ENCODE measurements at places on chromosomes 2 and 18.

DNA sequence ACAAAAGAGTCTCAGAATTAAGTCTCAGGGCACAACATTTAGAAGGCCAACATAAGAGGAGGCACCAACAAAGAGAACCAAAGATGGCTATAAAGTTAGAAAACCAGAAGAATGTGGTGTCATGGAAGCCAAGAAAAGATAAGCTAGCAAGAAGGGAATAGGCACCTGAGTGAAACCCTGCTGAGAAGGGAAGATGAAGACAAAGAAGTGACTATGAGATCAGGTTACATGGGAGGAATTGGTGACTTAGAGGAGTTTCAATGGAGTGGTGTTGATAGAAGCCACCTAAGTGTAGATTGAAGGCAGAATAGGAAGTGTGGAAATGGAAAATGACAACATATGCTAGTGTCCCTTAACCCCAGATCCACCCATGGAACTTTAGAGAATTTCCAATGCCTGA, 327.6 kb upstream of the KCNJ3 start:
- DNase-seq, result no peak

DNA sequence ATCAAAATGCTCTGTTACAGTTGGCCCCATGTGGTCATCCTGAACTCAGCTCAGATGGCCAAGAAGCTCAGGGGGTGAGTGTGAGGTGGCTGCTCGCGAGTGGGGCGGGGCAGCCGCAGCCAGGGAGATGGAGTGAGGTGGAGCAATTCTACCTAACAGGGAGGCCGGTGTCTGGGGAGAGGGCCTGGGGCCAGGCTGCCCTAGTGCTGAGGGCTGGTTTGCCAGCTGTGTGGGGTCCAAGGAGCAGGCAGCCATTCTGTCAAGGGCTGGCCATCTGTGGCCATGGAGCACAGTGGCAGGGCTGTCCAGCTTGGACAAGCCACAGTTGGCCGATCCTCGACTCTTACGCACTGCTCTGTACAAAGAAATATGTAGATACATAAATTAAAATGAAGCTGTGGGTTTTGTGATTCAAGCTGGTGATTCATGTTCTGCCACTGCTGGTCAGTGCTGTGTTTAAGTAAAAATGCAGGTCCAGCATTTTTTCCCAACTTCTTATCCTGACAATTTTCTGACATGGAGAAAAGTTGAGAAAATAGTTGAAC, 82.1 kb downstream of the HS6ST1 start:
- DNase-seq, result no peak

DNA sequence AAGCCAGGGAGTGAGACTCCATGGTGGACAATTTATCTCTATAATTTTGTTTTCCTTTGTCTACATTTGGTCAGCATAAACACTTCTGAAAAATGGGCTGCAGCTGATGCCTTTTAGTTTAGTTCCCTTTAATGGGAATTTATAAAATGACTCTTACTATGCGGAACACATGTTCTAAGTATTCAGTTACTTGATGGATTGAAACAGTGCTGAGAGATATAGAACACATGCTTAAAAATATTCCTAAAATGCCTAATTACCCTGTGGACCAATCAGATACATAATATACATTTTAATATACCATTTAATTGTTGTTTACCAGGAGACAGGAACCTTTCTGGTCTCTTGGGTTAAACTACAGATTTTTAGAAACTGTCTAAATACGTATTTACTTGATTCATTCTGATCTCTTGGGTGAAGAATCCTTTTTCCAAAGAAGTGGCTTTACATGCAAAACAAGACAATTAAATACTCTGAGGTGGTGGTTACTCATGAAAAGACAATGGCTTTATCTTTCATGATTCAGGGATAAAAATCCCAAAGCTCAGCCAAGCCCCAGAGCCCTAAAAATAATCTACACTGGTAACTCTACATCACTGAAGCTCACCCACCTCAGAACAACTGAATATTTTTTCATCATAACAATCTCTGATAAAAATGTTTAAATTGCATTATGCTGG, 128.1 kb upstream of the SERTAD2 start:
- DNase-seq, result no peak

- no peak for DNase-seq
Observed at GRCh38 chr2:99468155-99468554, 21.7 kb downstream of the REV1 start.

- DNase-seq, result no peak
Observed at GRCh38 chr2:98084869-98085238, 2.1 kb upstream of the VWA3B start.

DNA sequence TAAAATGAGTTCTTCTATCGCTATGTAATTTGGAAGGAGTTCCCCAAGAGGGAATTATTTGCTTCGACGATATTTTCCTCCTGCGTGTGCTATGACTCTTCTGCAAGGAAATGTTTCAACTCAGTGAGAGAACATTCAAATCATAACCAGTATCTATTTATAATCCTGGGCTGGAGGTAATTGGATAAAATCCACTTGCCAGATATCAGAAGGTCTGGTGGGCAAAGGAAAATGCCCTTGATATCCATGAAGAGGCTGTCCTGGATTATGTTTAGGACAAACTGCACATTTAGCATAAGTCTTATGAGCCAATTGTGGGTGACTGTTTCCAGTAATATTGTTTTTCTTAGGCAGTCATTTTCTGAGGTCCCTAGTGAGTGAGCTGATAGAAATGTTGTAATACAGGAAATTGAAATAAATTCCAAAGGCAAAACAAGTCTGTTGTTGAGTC, 17.7 kb downstream of the RPIA start:
- no peak for DNase-seq

DNA sequence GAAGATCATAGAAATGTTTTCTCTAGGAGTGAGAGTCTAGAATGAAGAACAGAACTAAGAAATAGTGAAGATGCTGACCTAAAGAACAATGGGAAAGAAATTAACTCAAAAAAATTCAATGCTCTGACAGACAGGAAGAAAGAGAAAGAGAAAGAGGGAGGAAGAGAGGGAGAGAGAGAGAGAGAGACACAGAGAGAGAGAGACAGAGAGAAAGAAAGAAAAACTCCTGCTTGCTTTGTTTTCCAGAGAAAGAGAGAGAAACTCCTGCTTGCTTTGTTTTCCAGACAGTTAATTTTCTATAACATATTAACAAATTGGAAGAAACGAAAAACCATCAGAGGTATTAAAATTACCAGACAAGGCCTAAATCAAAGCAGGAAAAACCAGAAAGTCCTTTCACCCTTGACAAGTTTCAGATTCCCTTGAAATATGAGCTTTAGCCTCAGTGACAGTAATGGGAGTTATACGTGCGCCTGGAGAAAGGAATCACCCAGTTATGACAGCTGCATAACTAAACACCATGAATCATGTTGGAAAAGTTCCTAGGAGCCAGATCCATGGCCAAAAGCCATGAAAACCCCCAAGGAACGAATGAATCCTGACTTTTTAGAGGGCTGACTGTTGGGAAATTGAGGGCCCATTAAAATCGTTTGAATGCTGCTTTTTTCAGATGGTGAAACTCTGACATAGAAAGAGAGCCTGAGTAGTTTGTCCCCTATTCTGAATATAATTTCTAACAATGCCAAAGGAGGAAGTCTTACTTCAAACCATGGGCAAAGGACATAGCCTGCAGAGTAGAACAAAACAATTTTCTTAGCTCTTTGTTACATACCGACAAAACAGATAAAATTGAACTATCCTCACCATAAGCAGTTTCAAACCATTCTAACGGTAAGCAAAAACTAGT, 228.6 kb upstream of the CHST9 start:
- DNase-seq, result no peak

DNA sequence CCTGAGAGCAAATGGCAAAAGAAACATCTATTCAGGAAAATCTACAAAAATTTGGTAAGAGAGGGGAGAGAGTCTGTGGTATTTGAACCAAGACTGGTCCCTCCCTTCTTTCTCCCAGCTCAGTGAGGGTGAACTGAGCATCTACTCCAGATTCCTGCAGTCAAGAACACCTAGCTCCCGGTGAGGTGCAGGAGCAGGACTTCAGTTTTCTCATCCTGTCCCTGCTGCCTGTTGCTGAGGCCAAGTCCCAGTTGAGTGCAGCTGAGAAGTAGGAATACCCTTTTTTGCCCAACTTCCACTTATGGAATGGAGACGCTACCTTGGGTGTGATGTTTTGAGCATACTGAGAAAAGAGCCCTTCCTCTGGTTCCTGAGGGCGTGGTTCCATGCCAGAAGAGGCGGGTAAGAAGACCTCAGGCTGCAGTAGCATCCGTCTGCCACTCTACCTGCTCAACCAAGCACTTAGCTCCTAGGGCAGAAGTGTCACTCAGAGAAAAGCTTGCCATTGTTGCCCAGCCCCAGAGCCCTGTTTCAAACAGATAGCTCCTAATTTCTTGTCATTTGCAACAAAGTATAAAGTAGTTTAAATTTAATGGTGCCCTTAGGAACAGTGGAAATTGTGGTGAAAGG, 112.9 kb downstream of the SOS1 start:
- DNase-seq, result no peak

DNA sequence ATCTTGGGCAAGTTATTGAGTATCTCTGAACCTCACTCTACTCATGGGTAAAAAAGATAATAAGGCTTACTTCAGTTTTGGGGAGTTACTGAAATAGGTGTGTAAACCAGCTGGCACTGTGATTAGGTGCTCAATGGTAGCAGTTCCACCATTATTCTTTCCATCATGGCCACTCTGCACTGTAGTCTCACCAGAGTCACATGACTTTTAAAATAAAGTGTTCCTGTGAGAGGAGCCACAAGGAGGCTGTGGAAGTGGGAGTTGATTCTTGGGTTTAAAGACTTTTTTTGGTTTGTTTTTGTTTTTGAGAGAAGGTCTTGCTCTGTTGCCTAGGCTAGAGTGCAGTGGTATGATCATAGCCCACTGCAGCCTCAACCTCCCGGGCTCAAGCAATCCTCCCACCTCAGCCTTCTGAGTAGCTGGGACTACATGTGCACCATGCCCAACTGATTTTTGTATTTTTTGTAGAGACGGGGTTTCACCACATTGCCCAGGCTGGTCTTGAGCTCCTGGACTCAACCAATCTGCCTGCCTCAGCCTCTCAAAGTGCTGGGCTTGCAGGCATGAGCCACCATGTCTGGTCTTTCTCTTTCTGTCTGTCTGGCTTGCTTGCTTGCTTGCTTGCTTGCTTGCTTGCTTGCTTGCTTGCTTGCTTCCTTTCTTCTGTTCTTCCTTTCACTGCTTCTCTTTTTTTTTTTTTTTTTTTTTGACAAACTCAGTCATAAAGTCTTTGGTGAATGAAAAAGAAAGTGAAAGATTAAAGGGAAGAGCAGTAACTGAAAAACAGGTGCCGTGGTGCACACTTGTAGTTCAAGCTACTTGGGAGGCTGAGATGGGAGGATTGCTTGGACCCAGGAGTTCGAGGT, 21.2 kb upstream of the ACVR1 start:
- DNase-seq, result no peak

DNA sequence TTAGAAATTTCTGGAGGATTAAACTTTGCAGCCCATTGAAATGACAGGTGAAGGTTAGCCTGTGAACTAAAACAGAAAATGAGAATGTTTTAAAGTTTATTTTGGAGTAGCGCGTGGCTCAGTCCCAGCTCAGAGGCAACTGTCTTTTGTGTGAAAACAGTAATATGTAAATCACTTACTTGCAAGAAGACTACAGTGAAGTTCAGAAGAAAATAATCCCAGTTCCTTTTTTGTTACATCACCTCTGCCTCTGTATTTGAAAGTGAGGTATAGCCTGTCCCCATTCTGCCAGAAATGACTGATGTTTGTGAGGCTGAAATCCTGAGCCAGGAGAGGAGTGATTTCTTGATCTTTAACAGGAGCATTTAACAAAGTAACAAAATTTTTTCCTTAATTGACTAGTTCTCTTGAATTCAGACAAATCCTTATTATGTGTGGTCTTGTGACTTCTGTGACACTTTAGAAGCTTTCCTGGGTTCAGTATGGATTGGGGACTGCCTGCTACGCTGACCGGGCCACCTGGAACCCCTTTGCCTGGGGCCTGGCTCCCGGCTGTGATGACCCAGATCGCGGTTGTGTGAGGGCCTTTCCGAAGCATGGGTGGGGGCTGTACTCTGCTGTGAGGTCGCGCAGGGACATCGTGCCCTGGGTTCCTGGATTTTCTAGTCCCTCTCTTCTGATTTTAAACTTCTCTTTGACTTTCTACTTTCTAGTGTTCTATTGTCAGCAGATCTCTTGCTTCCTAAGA, 24.3 kb downstream of the TRAPPC12 start:
- DNase-seq, result no peak

GRCh38 chr2:138071720-138072719, 107.7 kb downstream of the HNMT start:
- peak; percentile 30 for DNase-seq

GRCh38 chr2:234579231-234579962, 82.5 kb upstream of the ARL4C start:
- no peak for DNase-seq

DNA sequence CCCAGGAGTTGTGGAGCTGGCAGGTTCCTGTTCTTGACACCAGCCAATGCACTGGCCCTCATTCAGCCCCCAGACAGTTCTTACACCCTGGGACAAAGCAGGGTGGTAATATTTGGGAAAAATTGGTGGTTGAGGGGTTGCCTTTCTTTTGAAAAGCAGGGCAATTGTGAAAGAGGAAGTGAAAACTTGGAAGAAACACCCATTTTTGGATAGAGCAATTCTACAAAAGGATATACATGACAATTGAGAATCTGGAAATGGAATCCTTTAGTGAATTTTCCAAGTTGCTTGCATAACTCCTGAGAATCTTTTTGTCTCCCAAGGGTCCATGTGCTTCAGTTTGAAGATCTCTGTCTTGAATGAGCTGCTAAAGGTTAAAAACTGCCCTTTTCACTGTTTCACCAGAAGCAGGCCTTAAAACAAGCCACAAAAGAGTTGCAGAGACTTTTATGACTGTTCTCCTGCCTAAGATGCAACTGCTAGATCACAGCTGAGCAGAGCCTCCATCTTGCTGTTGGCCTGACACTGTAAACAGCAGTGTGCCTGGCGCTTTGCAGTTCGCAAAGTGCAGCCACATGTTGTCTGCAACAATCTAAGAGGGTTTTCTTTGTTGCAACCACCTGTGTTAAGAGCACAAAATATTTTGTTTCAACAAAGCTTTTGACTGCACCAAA, 11.8 kb downstream of the COL4A4 start:
- no peak for DNase-seq

- DNase-seq, result no peak
Observed at GRCh38 chr2:70282439-70282838, 11.1 kb downstream of the SNRPG start.

- no peak for DNase-seq
Observed at GRCh38 chr2:203830304-203831055, 37.1 kb upstream of the CTLA4 start.

GRCh38 chr2:201188449-201188848, 5.5 kb downstream of the CASP10 start:
- no peak for DNase-seq

- no peak for DNase-seq
Observed at GRCh38 chr2:109239720-109240119, 110.7 kb downstream of the SH3RF3 start.

GRCh38 chr2:53632714-53633113, 134.9 kb upstream of the CHAC2 start:
- DNase-seq, result no peak
